ENCODE measurements at places on chromosomes 3 and 15.

DNA sequence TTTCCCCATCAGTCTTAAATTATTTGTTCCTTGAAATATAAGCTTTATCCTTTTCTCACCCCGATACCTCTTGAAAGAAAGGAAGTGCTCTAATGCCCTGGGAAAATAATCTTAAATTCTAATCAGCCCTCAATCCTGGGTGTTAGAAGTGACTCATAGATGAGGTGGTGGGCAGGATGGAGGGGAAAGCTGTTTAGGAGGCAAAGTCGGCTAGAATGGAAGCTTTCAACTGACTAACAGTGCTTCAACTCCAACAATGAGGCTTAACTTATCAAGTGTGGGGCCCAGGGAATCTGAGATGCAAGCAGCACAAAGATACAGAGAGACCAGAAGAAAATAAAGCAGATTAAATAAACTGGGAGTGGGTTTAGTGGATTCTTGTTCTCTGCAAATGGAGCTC is 175.8 kb downstream of the EPHB1 start:
- no peak for DNase-seq

GRCh38 chr15:53351373-53351772 is 408.1 kb downstream of the WDR72 start:
- no peak for DNase-seq

DNA sequence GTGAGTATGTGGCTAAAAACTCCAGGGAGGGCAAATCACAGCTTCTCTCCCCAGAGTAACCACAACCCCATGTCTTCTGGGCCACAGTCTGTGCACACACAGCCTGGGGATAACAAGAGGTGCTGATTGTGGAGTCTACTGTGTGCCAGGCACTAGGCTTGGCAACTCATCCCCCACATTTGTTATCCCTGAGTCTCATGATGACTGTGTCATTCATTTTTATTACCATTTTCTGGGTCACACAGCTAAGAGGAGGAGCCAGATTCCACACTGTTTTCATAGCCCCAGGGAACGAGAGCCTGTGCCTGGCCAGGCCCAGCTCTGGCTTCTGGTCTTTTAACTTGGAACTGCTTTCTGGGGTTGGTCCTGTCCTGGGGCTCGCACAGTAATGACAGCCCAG is 34.5 kb downstream of the ESYT3 start:
- DNase-seq = no peak

GRCh38 chr3:126858401-126858800 is 124.5 kb upstream of the PLXNA1 start:
- no peak for DNase-seq

- no peak for DNase-seq
Observed at GRCh38 chr3:186757686-186758220, 25.6 kb upstream of the EIF4A2 start.

GRCh38 chr3:133208184-133208583 is 170.0 kb downstream of the TMEM108 start:
- no peak for DNase-seq

- DNase-seq = no peak
Observed at GRCh38 chr3:142866841-142867631, 21.8 kb downstream of the PCOLCE2 start.

GRCh38 chr3:117277816-117278215 is 568.2 kb downstream of the TUSC7 start:
- no peak for DNase-seq

GRCh38 chr3:50442945-50443579 is 60.4 kb downstream of the CACNA2D2 start:
- DNase-seq = no peak

DNA sequence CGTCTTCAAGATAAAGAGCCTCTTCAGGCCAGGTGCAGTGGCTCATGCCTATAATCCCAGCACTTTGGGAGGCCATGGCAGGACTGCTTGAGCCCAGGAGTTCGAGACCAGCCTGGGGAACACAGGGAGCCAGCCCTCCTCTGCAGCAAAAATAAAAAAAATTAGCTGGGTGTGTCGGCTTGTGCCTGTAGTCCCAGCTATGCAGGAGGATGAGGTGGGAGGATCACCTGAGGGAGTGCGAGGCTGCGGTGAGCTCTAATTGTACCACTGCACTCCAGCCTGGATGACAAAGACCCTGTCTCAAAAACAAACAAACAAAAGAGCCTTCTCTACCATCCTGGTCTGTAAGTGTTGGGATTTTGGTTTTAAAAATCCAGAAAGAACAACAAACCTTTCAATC is 11.1 kb downstream of the WDR53 start:
- DNase-seq = no peak

DNA sequence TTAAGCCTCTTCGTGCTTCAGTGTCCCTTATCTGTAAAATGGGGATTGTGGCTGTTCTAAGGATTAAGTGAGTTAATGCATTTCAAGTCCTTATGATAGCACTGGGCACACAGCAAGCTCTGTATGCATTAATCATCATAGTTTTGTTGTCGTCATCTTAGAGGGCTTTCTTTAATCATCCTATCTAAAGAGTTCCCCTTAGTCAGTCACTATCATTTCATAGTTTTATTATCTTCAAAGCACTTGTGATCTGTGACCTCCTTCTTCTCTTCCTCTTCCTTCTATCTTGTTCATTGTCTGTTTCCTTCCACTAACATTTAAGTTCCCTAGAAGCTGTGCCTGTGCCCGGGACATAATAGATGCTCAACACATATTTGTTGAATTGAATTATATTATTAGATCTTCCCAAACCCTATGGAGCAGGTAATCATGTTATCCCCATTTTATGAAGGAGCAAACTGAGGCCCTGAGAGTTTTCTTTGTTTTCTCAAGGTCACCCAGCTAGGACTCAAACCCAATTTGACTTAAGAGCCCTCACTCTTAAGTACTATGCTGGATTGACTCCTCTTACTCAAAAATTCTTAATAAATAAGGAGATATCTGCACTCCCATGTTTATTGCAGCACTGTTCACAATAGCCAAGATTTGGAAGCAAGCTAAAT is 24.1 kb downstream of the DUOX2 start:
- no peak for DNase-seq

DNA sequence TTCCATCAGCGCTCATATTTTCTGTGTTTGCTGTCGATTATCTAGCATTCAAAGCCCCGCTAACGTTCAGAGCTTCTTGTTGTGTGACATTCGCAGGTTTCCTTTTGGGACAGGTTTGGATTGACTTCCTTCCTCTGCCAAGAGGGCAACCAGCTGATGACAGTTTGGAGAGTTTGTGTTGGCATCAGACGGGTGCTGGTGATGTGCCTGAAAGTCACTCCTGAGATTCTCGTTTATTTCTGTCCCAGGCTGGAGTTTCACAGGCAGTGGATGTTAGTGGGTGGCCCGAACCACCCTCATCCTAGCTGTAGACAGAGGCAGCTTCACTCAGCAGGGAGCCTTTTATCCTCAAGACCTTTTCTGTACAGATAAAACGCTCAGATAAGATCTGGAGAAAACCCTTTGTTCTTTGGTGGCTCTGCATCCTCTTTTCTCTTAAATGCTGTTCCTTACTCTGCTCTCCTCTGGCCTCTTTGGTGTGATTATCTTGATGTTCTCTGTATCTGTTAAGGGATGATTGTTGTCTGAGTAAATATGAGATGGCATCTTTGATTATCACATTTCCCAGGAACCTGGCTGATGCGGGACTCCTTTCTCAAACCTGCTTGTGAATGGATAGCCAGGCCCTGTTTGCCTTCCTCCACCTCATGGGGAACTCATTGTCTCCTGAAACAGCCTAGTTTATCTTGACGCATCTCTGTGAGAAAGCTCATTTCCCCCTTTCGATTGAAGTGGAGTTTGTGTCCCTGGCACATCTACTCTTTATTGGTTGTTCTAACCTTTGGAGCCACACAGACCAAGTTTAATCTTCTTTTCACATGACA is 35.9 kb downstream of the CGNL1 start:
- DNase-seq = no peak

DNA sequence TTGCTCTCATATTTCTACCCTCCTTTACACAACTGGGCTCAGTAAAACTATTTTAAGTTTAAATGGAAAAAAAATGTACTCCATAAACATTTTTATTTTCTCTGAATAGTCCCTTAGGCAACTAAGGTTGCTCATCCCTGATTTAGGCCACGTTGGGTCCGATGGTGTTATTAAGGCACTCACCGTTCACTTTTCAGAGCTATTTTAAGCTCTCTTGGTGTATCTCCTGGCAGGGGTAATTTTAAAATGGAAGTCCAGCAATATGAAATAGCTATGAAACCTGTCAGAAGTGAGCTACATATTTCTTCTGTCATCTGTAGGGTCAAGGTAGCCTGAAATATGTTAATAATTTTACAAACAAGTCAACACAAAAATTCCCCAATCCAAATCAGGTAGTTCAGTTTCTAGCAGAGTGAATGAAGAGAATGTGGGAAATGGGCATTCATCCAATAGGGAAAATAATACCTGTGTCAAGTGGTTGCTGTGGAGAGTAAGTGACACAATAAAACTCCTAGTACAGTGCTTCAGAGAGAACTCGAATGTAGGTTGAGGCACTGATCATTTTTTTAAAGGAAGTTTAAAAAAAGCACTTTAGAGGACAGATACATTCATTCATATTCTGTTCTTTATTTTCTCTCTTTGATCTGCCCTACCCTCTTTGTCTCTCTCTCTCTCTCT is 209.3 kb upstream of the FEZF2 start:
- no peak for DNase-seq

GRCh38 chr3:135967867-135968266 is 2.3 kb downstream of the PPP2R3A start:
- DNase-seq = no peak

- DNase-seq = no peak
Observed at GRCh38 chr3:147380977-147381376, 25.4 kb downstream of the ZIC4 start.

GRCh38 chr3:78116874-78117273 is 1077.0 kb downstream of the ROBO2 start:
- DNase-seq = no peak

- DNase-seq = no peak
Observed at GRCh38 chr3:185900228-185900627, 37.6 kb downstream of the TRA2B start.

DNA sequence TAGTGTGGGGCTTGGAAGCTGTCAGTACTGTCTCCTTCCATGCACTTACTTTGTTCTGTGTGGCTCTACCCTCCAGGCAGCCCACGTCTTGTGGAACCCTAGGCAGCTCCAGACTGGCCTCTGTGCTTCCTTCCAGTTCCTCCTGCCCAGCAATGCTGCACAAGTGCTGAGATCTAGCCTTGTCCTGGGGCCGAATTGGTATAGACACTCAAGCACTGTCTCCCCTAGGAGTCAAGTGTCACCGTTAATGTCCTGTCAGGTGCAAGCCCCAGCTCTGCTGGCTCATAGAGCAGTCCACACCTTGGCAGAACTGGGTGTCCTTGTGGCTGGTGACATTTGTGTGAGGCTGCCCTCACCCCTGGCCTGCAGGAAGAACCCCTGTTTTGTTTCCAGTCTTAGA is 130.1 kb downstream of the EEFSEC start:
- DNase-seq = no peak

DNA sequence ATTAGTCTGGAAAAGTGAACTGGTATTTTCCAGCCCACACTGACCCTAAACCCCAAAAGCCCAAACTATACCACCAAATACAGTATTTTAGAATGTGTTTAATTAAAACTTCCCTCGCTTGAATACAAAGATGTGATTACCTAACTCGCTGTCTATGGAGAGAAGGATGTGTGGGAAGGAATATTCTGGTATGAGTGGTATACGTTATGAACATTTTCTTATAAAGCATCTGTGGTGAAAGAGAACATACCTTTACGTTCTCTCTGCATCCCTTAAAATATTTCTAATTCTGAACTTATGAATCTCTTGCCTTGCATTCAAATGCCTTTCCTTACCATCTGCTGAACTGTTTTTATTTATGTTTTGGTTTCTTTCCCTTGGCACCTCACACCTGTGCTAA is 201.4 kb downstream of the MBNL1 start:
- no peak for DNase-seq

DNA sequence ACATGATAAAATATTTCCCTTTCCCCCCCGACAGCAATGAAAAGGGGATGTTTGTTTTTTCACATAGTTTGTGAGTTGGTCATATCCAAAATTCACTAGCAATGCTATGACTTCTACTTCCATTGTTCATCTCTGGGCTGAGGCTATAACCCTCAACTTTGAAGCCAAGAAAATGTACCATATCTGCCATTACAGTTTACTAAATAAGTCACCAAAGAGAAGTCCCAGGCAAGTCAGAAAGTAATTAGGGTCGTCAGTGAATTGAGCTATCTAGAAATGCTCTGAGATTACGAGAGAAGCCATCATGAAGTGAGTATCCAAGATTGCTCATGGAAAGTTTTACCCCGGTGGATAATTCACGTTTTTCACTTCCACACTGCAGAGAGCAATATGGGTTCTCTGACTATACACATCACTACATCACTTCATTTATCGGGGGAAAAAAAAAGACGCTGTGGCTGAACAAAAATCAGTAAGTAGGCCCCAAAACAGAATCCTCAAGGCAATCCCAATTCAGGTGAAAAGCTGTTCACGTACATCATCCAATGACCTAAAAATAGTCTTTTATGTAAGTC is 1.4 kb downstream of the PEAK1 start:
- DNase-seq = no peak

GRCh38 chr15:26615188-26615926 is 157.5 kb downstream of the GABRB3 start:
- DNase-seq = no peak

DNA sequence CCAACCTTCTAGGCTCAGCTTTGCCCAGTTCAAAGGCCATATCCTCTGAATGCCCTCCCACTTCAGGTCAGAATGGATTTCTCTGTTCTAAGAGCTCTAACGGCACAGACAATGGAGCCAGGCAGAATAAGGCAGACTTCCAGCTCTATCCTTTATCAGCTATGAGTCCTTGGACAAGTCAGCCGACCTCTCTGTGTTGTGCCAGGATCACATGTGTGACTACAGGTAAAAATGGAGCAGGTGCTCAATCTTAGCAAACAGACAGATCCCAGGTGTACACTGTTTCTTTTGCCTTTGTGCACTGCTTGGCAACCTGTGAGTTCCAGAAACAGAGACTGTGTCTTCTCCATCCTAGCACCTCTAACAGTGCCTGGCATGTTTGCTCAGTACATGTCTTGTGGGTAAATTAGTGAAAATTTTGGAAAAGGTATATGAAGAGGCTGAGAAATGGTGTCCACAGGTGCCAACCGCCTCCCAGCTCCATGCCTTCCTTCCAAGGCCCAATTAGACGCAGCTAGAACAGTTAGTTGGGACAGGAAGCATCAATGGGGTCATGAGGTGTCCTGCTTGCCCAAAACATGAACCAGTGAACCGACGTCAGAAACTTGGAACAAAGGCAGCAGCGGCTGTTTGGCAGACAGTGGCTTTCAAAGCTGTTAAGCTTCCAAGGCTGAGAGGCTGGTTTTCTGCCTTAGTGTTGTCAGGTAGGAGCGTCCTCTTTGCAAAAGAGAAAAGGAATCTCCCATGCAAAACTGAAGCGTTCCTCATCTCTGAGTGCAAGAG is 28.7 kb downstream of the TLE3 start:
- no peak for DNase-seq

DNA sequence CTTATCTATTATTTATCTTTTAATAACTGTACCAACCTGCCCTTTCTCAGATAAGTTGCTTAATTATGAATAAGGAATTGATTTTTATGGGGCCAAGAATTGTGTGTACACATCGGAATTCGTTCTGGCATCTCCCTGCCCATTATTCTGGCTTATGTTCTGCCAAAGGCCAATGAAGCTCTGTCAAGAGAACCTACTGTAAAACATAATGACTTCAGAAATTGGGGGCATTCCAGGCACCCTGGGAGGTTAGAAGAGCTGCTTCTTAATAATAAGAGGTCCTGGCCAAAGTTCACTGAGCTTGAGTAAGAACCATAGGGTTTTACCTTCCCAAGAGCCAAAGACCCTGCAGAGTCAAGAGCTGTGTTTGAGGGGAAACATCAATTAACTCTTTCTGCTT is 261.7 kb downstream of the SLC9A9 start:
- no peak for DNase-seq

- no peak for DNase-seq
Observed at GRCh38 chr3:29773481-29773880, 492.6 kb downstream of the RBMS3 start.

Data from activated naive CD8-positive, alpha-beta T cell treated with anti-CD3 and anti-CD28 coated beads, Interleukin-2, amount 50 U/mL, for 24 hours (primary cell).